Suprapubic skin (tissue), 4 donors: ENCODE measurements at places on chromosomes 12 and 14. TPM values are rescaled to one million over a fixed set of nuclear protein-coding genes. Genes with fewer than 3 reads are reported as not detected.

FAIM2 gene
- total RNA-seq: 0.38 TPM

DIO3 gene
- total RNA-seq: 0.76 TPM

RBM19 gene
- 27.0 TPM for total RNA-seq

GRCh38 chr12:6788972-6789924 is at the start of gene CD4:
Gene CD4, plus strand, starts transcription at chr12:6789528. Its CDS starts 10,611 bp downstream, at chr12:6800139.
- H3K36me3 ChIP-seq: no peaks in the 10 kb centered on the region
- peak within 1 kb of the TSS; percentile 34 for H3K4me3 ChIP-seq
- DNase-seq: no peak
- H3K4me1 ChIP-seq: no peaks in the 10 kb centered on the region
- H3K27me3 ChIP-seq: no peaks in the 10 kb centered on the region
- peak within 1 kb of the TSS; percentile 56 for H3K27ac ChIP-seq

KRT2 gene
- total RNA-seq: 1,953 TPM

GRCh38 chr12:106284358-106285105 is 18.0 kb upstream of the TCP11L2 start:
- H3K36me3 ChIP-seq: no peaks in the 10 kb centered on the region
- H3K4me1 ChIP-seq: peaks cover 28% of the 10 kb centered on the region
- no peaks in the 10 kb centered on the region for H3K27me3 ChIP-seq
- peak overlapping the region; percentile 56 for H3K27ac ChIP-seq
- H3K4me3 ChIP-seq: no peak overlapping the region
